ENCODE measurements at places on chromosomes 12 and 14.
A peak's percentile ranks its signal among the peaks of the same experiment; 100 is the strongest.

DNA sequence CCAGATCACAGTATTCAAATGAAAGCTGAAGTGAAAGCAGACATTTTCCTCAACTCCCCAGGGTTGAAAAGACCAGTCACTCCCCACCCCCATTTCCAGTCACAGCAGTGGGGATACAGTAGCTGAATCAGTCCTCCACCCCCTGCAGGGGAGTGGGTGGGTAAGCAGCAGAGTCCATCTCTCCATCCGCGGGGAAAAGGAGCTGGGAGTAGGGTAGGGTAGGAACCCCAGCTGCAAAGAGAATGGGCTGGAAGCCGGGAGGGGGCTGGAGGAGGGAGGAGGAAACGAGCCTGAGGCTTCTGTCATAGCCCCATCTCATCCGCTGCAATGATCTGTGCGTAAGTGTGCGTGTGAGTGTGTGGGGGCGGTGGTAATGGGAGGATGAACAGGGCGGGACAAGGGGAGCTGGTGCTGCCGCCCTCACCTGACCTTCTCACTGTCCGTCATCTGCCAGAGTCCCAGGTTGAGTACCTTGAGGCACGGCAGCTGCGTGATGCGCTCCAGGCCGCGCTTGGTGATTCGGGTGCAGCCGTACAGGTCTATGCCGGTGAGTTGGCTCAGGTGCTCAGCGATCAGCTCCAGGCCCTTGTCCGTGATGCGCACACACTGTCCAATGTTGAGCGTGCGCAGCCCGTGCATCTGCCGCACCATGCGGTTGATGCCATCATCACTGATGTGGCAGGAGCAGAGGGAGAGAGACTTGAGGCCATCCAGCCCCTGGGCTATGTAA, 1.8 kb downstream of the FBXL14 start:
- DNase-seq, result peak; percentile 62

DNA sequence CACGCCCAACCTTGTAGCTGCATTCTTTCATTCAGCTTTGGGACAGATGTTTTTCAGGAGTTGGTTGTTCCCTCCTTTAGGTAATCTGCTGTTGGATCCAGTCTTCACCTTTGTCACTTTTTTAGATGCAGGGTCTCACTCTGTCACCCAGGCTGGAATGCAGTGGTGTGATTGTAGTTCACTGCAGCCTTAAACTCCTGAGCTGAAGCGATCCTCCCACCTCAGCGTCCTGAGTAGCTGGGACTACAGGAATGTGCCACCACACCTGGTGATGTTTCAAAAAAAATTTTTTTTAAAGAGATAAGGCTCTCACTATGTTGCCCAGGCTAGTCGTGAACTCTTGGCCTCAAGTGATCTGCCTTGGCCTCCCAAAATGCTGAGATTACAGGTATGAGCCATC, 164.3 kb downstream of the KTN1 start:
- DNase-seq, result no peak

DNA sequence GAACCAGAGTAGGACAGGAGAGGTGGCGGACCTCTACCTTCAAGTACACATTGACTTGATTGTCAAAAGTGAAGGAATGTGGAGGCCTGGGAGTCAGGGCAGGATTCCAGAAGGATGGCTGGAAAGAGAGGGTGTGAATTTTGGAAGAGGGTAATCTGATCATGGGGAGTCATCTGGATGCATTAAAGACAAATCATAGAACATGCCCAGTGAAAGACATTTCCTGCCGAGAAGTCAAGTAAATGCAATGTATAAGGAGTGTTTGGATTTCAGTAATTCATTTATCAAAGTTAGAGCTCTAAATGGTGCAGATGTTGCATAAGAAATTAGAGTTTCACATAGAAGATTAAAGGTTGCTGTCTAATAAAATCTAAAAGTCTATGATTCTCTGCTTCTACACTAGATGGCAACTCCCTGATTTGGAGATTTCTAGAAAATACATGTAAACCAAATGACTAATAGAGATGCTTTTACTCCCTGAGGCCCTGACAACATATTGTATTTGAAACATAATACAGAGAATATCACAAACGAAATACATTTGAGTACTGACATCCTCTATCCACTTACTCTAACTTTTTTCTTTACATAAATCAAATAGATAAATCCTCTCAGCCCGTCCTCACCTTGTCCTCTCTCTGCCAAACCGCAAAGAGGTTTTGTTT, 91.3 kb downstream of the KCNA5 start:
- no peak for DNase-seq

DNA sequence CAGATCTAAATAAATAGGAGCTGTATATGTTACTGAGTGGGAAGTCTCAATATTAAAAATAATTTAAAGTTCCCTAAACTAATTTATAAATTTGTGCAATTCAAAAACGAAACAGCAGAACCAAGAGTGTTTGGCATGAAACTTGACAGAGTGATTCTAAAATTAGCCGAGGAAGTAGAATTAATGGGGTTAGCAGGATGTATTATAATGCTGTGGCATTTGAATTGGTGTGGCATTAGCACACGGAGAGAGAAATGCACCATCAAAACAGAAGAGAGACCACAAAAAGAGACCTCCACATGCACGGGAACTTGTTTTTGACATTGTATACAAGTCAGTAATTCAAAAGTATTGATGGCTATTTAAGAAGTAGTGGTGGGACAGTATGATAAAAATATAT, 366.0 kb upstream of the RGS6 start:
- DNase-seq, result peak; percentile 29

DNA sequence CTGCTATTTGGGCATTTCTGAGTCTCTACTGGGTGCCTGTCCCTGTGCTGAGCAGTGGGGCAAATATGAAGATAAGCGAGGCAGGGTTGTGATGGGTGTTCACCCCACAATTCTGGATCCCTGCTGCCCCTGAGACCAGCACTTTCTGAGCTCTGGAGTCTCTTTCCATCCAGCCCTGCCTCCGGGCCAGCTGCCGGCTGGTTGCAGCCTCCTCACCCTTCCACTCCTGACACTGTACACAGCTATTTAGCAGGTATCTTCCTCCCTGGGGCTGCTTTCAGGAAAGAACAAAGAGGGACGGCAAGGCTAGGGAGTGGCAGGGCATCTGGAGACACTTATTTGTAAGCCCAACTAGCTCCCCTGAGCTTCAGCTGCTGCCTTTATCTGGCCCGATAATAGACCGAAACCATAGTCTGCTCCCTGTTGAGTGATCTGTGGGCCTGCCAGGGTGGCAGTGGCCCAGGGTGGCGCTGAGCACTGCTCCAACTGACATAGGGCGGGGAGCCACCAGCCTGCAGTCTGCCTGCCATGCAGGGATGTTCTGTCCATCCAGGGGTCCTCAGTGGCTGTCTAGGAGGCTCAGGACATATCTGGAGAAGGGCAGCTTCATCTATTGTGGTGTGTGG, 7.6 kb upstream of the KRT80 start:
- DNase-seq, result no peak
